ENCODE measurements at places on chromosomes 13 and 19.

GRCh38 chr13:20128459-20128931 is 32.4 kb downstream of the GJA3 start:
- no peak for DNase-seq

DNA sequence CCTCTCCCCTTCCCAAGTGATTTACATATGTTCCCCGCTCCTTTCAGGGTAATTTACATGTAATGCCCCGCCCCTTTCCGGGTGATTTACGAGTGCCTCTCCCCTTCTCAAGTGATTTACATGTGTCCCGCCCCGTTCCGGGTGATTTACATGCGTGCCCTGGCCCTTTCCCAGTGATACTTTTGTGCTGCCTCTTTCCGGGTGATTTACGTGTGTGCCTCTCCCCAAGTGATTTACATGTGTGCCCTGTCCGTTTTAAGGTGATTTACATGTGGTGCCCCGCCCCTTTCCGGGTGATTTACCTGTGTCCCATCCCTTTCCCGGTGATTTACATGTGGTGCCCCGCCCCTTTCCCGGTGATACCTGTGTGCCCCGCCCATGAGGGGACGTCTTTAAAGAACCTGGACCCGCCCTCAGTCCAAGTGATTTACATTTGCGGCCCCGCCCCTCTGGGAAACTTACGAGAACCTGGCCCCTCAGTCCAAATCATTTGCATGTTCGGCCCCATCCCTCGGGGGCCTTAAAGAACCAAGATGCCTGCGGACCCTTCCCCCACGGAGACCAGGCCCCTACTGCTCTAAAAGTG is 559 bp upstream of the LENG9 start:
- DNase-seq, result peak; percentile 81

DNA sequence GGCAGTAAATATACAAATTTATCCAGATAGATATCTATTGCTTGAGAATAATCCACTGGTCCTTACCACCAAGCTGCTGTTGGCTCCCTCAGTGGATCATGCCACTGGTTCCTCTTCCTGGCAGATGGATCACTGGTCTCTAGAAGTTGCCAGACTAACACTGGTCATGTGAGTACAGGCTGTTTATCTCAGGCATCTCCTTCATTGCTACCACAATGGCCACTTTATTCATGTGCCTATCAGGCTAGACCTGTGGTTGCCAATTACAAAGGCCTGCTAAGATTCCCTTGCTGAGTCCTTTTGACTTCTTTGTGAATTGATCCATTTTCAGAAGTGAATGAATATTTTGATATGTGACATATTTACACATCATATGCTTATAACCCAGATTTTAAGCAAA is 1659.5 kb upstream of the PCDH20 start:
- no peak for DNase-seq

DNA sequence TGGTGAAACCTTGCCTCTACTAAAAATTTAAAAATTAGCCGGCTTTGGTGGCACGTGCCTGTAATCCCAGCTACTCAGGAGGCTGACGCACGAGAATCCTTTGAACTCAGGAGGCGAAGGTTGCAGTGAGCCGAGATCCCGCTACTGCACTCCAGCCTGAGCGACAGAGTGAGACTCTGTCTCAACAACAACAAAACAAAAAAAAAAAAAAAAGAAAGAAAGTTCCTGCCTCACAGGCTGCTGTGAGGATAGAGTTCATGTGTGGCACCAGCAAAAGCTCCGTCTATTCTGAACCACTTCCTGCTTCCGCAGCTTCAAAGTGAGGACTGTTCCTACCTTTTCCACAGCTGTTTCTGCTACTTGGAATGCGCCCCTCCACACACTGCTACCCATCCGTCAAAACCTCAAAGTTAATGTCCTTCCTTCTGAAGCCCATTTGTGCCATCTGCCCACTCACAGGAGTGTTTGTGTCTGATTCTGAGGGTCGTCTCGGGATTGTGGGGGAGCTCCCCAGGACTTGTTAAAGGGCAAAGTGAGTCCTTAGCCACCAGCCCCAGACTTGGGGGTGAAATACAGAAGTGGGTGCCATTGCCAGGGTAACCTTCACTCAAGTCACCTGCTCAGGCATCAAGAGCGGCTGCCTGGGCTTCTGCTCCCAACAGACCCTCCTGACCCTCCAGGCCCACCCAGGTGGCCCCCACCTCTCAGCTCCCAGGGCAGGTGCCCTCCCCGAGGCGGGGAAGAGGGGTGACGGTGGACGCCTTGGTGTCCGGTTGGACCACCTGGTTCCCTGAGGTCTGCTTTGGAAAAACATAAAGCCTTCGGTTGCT is 2.9 kb downstream of the MFSD12 start:
- no peak for DNase-seq

DNA sequence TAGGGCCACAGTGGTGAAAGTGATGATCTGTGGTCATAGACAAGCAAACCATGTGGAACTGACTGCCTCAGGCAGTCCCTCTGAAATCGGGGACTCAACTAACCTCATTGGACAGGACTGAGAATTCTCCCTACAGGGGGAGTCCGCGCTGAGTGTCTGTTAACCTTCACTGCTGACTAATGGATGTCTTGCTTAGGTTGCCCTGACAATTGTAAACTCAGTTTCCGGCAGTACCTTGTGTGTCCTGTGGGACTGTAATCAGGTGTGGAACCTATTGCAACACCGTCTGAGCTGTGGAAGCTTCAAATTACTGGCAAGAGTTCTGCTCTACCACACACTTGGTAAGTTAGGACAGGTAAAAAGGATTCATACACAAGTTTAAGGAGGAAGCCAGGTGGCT is 21.8 kb downstream of the ZNF77 start:
- no peak for DNase-seq

DNA sequence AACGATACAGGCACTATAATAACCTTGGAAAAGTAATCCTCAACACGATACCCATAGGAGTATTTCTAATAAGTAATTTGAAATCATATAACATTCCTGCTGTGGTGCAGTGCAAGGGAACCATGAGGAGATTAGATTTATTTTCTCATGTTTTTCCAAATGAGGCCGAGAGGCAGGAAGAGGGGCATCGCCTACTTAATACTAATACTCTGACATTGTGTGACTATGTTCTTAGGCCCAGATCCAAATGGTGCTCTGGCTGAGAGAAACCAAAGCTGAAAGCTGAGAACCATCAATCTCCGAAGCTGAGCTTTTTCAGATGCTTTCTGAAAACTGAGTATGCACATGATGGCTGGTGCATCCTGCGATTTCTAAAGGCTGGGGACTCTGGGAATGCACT is 248.0 kb upstream of the MAB21L1 start:
- DNase-seq, result no peak

DNA sequence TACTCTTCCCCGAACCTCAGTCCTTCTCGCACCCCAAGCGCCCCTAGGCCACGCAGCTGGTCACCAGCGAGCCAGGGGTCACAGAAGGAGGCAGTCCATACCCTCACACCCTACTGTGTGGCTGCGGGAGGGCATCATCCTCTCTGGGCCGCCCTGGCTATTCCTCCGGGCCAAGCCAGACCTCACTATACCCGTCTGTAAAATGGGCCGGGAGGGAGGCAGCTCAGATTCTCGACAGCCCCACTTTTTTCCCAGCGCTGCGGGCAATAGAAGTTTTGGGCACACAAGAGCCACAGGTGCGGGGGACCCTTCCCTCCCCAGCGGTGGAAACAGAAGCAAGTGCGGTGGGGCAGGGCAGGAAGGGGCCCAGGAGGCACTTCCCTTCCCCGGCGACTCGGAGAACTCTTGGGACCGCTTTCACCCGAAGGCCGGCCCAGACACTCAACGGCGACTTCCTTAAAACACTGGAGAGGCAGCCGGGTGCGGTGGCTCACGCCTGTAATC is 5.6 kb upstream of the ARRDC2 start:
- DNase-seq, result peak; percentile 63

DNA sequence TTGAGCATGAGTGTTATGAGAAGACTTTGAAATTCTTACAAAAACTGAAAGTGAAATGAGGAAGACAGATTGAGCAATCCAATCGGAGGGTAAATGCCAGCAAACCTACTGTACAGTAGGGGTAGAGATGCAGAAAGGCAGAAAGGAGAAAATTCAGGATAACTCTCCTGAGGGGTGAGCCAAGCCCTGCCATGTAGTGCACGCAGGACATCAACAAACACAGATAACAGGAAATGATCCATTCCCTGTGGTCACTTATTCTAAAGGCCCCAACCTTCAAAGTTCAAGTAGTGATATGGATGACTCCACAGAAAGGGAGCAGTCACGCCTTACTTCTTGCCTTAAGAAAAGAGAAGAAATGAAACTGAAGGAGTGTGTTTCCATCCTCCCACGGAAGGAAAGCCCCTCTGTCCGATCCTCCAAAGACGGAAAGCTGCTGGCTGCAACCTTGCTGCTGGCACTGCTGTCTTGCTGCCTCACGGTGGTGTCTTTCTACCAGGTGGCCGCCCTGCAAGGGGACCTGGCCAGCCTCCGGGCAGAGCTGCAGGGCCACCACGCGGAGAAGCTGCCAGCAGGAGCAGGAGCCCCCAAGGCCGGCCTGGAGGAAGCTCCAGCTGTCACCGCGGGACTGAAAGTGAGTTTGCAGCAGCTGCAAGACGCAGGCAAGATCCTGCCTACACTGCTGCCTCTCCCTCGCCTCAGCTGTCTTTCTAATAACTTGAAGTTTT is at the start of gene TNFSF13B:
Gene TNFSF13B (plus strand): TSS at position 118 of the 728 bp plus-strand sequence. CDS start 178 bp downstream, at position 296.
- DNase-seq, result peak; percentile 37

DNA sequence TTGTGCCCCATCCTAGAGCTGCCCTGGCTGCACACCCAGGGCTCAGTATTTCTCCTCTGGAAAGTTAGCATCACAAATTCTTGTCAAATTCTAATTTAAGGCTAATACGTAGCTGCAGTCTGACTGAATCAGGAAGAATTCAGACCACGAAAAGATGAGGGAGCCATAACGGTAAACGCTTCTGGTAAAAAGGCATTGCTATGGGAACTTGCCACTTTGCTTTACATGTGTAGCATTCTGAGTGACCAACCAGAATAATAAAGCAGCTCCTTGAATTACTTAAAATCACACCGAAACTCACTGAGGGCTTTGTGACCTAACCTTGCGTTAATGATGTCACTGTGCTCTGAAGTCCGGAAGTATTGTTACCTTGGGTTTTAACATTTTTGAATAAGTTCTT is 286.6 kb upstream of the TMTC4 start:
- DNase-seq, result no peak

DNA sequence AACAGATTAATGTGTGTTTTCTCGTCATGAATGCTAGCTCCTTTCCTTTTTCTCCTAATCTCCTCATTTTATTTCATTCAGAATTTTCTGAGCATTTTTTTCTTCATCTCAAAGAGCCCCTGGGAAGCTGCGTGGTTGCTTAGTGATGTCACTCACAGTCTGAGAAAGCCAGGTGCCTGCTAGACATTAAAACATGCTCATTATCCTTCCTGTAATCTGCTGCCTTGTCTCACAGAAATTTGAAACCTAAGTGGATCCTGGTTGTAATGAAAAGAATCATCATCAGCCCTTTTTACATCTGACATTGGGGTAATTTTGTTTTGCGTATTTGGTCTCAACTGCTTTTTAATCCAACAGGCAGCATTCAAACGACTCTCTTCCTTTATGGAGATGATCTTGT is 108.2 kb upstream of the RNF113B start:
- no peak for DNase-seq

- DNase-seq, result no peak
Measured at GRCh38 chr19:48600679-48601417, 5.7 kb upstream of the SPACA4 start.

DNA sequence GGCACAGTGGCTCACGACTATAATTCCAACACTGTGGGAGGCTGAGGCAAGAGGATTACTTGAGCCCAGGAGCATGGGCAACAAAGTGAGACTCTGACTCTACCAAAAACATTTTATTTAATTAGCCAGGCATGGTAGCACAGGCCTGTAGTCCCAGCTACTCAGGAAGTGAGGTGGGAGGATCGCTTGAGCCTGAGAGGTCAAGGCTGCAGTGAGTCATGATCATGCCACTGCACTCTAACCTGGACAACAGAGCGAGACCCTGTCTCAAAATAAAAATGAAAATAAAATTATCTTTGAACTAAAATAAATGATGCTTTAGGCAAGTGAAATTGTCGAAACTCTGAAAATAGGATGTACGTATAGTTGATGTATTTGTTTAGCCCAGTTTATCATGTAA is 8.2 kb upstream of the CLN5 start:
- DNase-seq, result no peak

GRCh38 chr13:89726690-89727435 is 1620.6 kb upstream of the MIR17HG start:
- DNase-seq, result no peak

DNA sequence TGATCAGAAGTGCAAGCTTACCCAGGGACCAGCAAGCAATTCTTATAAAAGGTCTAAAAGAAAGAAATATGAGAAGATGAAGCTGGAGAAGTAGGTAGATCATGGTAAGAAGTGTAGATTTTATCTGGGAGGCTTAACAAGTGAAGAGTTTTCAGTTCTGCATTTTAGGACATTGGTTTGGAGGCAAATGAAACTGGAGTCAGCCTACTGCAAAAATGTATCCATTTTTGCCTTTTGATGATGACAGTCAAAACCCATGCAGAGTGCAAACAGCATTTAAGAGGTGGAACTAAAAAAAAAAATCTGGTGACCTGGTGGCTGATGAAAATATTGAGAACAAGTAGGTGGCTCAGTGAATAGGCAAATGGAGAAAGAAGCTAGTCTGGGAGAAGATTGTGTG is 216.9 kb downstream of the DNAJC15 start:
- no peak for DNase-seq

- no peak for DNase-seq
Measured at GRCh38 chr13:86464193-86464592, 665.0 kb upstream of the SLITRK6 start.

GRCh38 chr13:40983259-40983658 is 35.9 kb downstream of the ELF1 start:
- DNase-seq, result no peak

- DNase-seq, result no peak
Measured at GRCh38 chr19:45450012-45450333, 17.8 kb upstream of the FOSB start.

GRCh38 chr13:107447591-107447990 is 767.7 kb downstream of the LIG4 start:
- DNase-seq, result no peak

- no peak for DNase-seq
Measured at GRCh38 chr19:54268936-54269335, 11.9 kb upstream of the LILRB5 start.

GRCh38 chr13:48644951-48645350 is 8.8 kb upstream of the CYSLTR2 start:
- DNase-seq, result no peak

GRCh38 chr13:111853721-111854120 is 213.2 kb upstream of the SOX1 start:
- DNase-seq, result no peak
